ENCODE measurements at places on chromosomes 4 and X.

GRCh38 chr4:153245775-153246174 lies 41.5 kb downstream of the TRIM2 start:
- DNase-seq: no peak

DNA sequence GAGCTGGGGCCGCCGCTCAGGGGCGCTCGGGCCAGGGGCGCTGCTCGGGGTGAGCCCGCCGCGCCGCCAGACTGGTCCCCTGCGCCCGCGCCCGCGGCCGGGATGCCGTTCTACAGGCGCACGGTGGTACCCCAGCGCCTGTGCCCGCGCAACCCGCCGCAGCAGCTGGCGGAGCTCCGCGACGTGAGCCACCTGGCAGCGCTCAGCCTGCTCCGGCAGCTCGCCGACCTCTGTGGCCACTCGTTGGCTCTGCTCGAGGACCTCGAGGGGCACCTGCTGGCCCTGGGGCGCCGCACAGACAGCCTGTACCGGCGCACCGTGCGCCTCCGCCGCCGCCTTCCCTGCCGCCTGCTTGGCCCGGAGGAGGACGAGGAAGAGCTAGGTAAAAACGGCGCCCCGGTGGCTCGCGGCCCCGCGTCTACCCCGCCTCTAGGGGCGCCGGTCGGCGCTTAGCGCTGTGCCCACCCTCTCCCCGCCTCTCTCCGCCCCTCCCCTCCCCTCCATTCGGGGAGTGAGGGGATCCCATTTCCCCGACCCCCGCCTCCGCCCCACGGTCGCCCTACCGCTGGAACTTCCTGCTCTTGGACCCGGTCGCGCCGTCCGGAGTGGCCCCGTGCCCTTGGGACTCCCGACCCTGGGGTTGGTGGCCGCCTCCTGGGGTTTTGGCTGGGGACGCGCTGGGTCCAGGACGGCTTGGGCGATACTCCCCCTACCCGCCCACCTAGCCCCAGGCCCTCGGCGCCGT lies 513 bp downstream of the NHSL2 start:
- peak; percentile 40 for DNase-seq

GRCh38 chrX:38154818-38155217 lies 65.9 kb downstream of the SRPX start:
- peak; percentile 24 for DNase-seq

GRCh38 chrX:136619899-136620505 lies 28.0 kb upstream of the CD40LG start:
- DNase-seq: no peak

GRCh38 chr4:67446811-67447210 lies 98.5 kb downstream of the CENPC start:
- DNase-seq: no peak

GRCh38 chr4:90181644-90182043 lies 54.5 kb downstream of the CCSER1 start:
- DNase-seq: no peak

- peak; percentile 67 for DNase-seq
Measured at GRCh38 chrX:13658602-13659001, 5.7 kb downstream of the TCEANC start.

DNA sequence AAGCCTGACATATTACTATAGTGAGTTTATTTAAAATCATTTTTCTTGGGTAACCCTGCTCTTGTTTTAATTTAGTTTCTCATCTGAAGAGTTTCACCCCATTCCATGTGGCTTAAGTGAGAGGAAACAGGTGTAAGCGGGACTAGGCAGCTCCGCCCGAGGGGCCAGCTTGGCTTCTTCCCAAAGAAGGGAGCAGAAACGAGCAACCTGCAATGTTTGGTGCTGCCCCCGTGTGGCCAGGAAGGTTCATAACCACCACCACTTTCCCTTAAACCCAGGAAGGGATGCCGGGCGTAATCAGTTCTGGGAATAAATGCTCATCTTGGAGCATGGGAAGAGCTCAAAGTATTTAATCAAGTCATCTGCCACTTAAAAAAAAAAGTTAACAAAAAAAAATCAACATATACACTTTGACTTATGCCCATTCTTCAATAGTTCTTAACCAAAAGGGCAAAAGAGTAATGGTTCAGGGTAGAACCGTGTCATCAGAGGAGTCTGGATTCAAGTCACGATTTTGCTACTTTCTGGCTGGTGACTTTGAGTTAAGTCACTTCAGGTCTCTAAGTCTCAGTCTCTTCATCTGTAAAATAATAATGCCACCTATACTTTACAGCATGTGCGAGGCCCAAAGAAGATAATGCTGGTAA lies 147.9 kb downstream of the NSUN7 start:
- peak; percentile 68 for DNase-seq

DNA sequence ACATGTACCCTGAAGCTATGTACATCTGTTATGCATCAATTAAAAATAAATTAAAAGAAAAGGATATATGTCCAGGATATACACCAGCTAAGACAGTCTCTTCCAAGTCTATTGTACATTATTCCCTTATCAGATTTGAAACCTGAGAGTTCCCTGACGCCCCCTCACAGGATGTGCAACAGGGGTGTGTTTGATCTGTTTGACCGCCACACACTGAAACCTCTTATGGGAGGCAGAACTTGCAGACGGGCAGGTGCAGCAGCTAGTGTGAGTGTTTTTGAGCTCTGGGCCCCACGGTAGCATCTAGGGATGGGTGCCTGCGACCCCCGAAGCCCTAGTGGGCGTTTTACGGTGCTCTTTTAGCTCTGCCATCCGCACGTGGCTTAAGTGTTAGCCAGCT lies 4.7 kb downstream of the XG start:
- DNase-seq: no peak

DNA sequence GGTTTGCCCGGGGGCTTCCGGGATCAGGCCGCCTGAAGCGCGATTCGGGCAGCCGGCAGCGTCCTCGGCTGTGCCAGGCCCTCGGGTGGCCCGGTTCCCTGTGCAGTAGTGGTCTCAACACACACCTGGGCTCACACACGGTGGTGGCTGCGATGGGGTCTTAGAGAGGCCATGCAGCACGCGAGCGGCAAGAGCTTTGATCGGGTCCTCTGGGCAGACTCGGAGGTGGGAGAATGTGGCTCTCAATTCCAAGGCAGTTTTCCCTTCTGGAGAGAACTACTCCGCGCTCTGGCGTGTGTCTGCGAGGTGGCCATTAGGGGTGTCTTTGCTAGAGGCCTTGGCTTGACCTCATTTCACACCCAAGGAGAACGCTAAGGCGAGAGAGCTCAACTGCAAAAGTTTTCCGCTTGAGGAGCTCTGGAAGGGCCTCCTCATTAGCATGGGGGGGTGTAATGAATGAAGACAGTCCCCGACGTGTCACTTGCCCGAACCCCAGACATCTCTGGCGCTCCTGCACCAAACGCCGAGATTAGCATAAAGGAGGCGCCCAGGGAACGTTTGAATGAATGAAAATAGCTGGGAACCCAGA lies 771 bp upstream of the RBPJ start:
- peak; percentile 69 for DNase-seq
